ENCODE measurements at places on chromosomes 7 and 10.

DNA sequence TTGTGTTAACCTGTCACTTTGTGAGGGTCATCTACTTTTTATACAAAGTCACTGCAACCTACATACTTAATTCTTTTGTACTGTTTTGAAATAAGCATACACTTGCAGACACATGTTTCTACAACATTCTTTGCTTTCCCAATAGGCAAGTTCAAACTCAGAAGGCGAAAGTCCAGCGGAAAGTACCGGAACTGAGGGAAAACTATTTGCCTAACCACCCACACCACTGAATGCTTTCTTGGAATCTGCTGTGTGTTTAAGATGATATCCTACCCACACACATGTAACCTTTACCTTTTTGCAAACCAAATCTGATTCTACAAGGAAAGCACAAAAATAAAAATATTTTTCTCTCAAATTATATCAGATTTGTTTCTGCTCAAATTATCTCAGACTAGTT is 139.4 kb upstream of the AGR3 start:
- DNase-seq: no peak

GRCh38 chr7:95957510-95957909 is 185.2 kb downstream of the DYNC1I1 start:
- DNase-seq: no peak

- DNase-seq: no peak
Measured at GRCh38 chr7:104793066-104793465, 220.9 kb upstream of the KMT2E start.

DNA sequence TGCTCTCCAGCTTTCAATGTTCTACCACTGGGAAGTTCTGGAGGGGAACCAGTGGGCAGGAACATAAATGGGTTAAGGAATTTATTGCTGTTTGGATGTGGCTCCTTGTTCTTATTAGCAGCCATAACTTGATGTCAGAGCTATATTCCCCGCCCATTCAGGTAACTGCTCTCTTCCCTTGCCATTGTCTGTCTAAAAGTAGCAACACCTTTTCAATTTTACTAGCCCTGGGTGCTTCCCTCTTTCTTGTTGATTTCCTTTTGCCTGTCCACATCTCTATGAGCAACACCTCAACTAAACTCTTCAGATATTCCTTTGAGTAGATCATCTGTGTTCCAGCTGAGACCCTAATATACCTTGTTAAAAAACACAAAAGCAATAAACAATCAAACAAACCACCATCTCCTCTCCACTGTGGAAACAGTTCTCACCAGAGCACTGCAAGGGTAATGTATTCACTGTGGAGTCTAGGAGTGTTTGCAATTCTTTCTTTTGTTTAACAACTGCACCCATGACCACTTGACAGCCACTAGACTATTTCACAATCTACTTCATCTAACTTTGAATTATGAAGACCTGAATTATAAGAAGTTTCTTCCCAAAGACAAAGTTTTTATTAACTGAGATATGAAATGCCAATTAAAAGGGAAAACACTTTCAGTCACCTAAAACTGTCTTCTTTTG is 436.7 kb downstream of the IPMK start:
- no peak for DNase-seq

DNA sequence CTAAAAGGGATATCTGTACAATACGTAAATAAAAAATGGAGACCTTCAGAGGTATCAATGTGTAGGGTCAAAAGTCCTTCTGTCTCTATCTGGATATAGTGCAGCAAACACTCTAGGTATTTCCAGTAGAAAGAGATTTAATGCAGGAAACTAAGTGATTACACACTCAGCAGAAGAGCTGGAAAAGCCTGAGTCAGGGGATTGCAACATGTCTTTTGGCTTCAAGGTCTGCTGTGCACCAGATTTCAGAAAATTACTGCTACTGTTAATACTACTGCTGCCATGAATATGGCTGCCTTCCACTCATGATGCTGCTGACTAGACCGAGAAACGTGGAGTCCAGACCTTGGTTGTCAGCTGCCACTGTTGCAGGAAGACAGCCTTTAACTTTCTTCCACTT is 94.9 kb upstream of the DLX6 start:
- DNase-seq: no peak

GRCh38 chr10:13080643-13081042 is 19.3 kb upstream of the OPTN start:
- no peak for DNase-seq

DNA sequence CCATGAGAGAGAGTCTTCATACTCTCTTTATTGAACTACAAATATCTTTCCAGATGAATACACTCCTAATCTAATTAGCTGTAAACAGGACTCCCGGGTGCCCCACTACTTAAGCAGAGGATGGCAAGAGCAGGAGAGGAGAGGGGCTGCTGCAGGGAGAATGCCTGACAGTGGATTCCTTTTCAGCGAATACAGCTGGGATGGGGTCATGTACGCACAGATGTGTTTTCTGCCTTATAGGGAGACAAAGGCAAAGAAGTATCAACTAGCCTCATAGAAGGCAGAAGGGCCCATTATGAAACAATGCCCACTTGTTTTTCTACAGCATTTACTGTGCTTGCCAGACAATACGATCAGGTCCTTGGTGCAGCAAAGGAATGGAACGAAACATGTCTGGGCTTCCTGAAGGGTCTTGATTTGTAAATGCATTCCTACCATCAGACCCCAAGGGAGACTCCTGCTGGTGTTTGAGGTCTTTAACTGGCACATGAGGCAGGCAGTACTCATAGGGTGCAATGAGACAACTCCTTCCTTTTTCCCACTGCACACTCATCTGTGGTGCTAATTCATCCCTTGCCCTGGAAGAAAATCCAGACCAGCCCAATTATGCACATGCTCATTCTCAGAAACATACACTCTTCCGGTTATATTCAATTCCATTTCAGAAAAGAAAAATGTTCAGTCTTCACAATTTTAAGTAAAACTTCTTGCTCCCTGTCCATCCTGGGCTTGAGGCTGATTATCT is 117.1 kb downstream of the AOAH start:
- no peak for DNase-seq

DNA sequence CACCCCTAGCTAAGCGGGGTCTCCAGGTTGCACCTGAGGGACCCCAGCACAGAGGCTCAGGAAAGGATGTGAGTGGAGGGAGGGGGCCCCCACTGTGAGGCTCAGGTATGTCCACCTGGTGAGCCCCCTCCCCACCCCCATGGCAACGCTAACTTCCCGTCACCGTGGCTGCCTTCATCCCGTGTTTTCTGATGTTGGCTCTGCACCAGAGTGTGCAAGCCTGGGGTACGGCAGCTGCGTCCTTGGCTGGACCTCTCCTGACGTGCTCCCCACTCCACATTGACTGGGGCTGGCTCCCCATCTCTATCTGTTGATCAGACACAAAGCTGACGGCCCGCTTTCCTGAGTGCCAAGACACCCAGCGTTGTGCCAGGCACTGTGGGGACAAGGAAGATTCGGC is 136.7 kb downstream of the ACTR3B start:
- no peak for DNase-seq

DNA sequence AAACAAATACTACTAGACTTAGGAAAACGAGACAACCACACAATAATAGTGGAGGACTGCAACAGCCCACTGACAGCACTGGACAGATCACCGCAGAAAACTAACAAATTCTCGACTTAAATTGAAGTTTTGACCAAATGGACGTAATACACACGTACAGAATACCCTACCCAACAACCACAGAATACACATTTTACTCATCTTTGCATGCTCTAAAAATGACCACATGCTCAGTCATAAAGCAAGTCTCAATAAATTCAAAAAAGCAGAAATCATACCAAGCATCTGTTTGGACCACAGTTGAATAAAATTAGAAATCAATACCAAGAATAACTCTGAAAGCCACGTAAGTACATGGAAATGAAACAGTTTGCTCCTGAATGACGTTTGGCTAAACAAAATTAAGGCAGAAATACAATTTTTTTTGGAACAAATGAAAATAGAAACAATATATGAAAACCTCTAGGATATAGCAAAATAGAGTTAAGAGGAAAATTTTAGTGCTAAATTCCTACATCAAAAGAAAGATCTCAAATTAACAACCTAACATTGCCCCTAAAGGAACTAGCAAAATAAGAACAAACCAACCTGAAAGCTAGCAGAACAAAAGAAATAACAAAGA is 30.6 kb downstream of the MAPK8 start:
- no peak for DNase-seq

GRCh38 chr7:82704121-82704520 is 260.5 kb upstream of the CACNA2D1 start:
- DNase-seq: no peak

GRCh38 chr7:4943297-4943696 is 15.7 kb downstream of the MMD2 start:
- no peak for DNase-seq

Measured in naive thymus-derived CD8-positive, alpha-beta T cell (primary cell).